Activated CD8-positive, alpha-beta T cell treated with anti-CD3 and anti-CD28 coated beads for 36 hours (primary cell): ENCODE measurements at places on chromosomes 1 and 21. TPM values are rescaled to one million over a fixed set of nuclear protein-coding genes. Genes with fewer than 3 reads are reported as not detected.

DNA sequence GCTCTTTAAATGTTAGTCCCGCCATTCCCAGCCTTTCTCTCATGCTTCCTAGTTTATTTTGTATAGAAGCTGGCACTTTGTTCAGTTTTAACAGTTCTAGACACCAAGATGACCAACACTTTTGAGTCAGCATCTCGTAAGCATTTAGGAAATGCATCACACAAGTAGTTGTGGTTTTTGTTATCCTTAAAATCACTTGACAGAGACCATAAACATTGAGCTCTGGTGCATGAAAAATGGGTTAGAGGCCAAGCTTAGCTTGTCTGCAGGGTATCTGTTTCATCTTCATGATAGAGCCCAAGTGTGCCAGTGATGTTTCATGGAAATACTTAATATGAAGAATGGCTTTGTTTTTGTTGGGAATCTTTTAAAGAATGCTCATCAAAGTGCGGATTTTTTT, 159.7 kb downstream of the DISP1 start:
- H3K4me1 ChIP-seq, result no peaks in the 10 kb centered on the region
- DNase-seq, result no peak
- H3K27ac ChIP-seq, result no peak overlapping the region
- no peak overlapping the region for H3K4me3 ChIP-seq
- H3K27me3 ChIP-seq, result no peaks in the 10 kb centered on the region

DNA sequence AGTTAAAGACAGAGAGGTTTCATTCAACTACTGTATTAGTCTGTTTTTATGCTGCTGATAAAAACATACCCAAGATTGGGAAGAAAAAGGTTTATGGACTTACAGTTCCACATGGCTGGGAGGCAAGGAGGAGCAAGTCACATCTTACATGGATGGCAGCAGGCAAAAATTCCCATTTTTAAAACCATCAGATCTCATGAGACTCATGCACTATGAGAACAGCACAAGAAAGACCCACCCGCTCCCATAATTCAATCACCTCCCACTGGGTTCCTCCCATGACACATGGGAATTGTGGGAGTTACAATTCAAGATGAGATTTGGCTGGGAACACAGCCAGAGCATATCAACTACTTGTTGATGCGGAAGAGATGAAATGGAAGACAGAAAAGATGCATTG, 9.2 kb downstream of the GPR161 start:
- no peak overlapping the region for H3K4me3 ChIP-seq
- H3K36me3 ChIP-seq, result no peaks in the 10 kb centered on the region
- DNase-seq, result no peak
- peaks cover 17% of the 10 kb centered on the region for H3K27me3 ChIP-seq
- H3K4me1 ChIP-seq, result no peaks in the 10 kb centered on the region

The PTPRC gene
- total RNA-seq, result 499 TPM

DNA sequence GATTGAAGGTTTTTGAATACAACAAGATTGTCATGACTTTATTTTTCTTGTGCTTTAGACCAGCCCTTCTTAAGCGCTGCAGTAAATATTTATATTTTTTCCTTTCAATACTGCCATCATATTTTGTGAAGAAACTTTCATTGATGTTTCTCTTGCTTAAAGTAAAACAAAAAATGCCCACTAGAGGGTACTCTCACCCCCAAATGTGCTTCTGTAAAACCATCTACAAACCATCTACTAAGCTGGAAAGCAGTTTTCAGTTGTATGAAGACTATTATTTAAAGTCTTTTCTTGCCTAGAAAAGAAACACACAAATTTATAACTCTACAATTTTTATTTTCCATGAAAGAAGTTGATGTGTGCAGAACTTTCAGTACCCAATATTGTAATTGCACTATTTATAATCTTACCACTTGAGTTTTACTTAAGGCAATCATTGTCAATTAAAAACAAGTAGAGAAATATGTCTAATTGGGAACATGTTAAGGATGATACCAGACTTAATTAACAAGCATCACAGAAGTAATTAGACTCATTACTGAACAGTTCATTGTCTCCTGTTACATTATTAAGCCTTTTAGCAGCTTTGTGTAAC, 10.7 kb downstream of the LEPR start:
- H3K27me3 ChIP-seq, result no peaks in the 10 kb centered on the region
- peaks cover 4% of the 10 kb centered on the region for H3K4me1 ChIP-seq
- peaks cover 10% of the 10 kb centered on the region for H3K36me3 ChIP-seq

DNA sequence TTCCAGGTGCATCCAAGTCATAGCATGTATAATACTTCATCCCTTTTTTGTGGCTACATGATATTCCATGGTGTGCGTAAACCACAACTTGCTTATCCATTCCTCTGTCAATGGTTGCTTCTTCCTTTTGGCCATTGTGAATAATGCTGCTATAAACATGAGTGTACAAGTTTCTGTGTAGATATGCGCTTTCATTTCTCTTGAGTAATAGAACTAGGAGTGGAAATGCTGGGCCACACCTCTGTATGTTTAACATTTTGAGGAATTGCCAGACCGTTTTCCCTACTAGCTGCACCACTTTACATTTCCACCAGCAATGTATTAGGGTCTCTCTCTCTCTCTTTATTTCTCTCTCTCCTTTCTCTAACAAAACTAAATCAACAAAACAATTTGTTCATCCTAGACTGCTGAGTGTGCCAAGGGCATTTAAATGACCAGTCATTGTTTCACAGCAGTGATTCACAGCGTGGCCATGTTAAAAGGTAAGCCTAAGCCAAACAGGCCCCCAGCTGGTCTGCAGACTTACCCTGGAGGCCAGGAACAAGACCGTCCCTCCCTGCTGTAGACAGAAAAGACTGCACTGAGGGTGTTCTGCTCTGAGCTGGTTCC, 53.2 kb upstream of the LYST start:
- H3K27ac ChIP-seq, result no peak overlapping the region
- no peak for DNase-seq
- no peaks in the 10 kb centered on the region for H3K36me3 ChIP-seq

The ADAM30 gene
- total RNA-seq, result not detected

- H3K36me3 ChIP-seq, result no peaks in the 10 kb centered on the region
- no peaks in the 10 kb centered on the region for H3K27me3 ChIP-seq
- DNase-seq, result no peak
Observed at GRCh38 chr1:225746361-225747179, 31.1 kb upstream of the SRP9 start.

The LAD1 gene
- total RNA-seq, result not detected

The PRPF38A gene
- 81.3 TPM for total RNA-seq

- H3K36me3 ChIP-seq, result no peaks in the 10 kb centered on the region
- H3K4me1 ChIP-seq, result no peaks in the 10 kb centered on the region
- no peak overlapping the region for H3K27ac ChIP-seq
- H3K27me3 ChIP-seq, result no peaks in the 10 kb centered on the region
Observed at GRCh38 chr1:151547119-151547899, 7.2 kb downstream of the TUFT1 start.

DNA sequence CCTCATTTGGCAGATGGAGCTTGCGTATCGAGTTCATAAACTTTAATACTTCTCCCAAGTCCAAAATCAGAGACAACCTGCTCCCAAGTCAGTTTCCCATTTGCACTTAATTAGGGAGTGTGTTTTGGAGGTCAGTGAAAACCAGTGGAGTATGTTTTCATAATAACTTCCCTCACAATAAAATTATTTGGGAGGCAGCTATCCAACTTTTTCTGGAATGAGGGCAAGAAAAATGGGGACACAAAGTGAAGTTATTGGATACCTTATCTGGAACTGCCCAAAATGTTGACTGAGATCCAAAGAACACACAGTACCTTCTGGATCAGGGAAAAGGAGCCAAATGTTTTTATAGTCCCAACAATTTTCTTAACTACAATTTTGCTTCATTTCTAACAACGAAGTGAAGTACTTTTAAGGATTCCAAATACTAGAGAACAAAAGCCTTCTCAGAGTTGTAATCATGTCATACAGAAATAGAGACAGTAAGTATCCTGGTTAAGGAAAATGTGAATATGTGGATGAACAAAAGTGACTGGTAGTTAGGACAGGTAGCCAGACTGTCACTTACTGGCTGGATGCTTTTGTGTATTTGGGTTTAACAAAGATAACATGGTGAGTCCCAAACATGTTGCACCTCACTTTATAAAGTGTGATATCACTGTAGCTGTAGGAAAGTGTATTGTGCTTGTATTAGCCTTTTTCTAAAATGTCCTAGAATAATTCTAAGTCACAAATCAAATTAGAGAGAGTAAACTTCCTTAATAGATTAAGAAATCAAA, 325.0 kb downstream of the HLX start:
- H3K27ac ChIP-seq, result no peak overlapping the region

DNA sequence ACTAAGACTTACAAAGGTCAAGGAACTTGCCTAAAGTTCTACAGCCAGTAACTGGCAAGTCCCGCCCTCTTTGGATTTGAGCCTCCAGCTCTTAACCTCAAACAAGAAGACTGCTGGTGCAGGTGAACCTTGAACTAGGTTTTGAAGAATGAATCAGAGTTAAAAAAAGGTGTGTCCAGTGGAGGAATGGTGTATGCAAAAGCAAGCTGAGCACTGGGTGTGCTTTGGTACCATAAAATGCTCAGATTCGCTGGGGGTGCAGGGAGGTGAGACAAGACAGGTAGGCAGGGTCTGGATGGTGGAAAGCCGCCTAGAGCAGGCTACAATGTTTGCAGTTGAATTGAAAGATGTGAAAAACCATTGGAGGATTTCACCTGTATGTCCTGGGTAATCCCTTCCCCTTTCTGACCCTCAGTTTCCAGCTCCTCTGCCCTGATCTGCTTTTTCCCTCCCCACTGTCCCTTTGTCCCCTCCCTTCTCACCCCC, 39.8 kb downstream of the FOXD2 start:
- no peaks in the 10 kb centered on the region for H3K4me1 ChIP-seq
- H3K27ac ChIP-seq, result no peak overlapping the region

The PDZK1IP1 gene
- not detected for total RNA-seq

- DNase-seq, result no peak
- H3K4me1 ChIP-seq, result peaks cover 20% of the 10 kb centered on the region
- no peak overlapping the region for H3K27ac ChIP-seq
Observed at GRCh38 chr1:33008051-33008914, 28.4 kb downstream of the AK2 start.

DNA sequence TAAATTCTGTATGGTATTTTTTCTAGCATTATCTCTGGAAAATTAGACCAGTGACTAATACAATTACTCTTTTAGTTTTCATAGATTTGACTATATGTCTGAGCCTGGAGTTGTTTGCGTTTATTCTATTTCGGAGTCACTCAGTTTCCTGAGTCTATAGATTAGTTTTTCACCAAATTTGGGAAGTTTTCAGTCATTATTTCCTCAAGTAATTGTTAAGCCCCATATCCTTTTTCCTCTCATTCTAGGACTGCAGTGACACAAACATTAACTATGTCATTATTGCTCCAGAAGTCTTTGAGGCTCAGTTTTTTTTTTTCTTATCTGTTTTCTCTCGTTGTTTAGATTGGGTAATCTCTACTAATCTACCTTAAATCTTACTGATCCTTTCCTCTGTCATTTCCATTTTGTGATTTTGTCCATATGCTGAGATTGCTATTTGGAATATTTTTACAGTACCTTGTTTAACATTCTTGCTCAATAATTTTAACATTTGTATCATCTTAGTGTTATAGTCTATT, 886.2 kb downstream of the LTN1 start:
- no peak overlapping the region for H3K4me3 ChIP-seq
- H3K36me3 ChIP-seq, result no peaks in the 10 kb centered on the region
- H3K4me1 ChIP-seq, result no peaks in the 10 kb centered on the region
- no peaks in the 10 kb centered on the region for H3K27me3 ChIP-seq
- DNase-seq, result no peak

DNA sequence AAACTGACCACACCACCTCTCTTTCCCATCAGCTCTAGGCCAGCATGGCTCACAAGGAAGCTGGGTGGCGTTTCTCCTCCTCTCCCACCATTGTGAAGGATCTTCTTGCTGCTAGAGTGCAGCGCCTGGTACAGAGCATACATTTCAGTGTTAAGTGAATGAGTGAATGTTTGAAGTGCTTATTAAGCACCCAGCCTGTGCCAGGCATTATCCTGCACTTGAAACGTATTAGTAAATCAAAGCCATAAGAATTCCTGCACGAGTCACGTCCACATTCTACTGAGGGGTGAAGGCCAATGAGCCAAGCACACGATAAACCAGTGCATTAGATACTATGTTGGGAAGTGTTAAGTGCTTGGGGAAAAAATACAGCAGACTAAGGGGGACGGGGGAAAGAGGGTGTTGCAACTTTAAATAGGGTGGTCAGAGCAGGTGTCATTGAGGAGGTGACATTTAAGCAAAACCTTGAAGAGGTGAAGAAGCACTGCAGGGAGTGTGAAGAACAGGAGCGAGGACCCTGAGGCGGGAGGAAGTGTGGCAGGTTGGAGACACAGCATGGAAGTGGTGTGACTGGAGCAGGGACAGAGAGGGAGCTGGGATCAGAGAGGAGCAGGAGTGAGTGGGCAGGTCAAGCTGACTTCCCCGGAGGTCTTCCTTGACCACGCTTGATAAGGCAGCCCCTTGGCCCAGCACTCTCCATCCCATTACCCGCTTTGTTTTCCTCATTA, 48.5 kb upstream of the LRRN2 start:
- no peaks in the 10 kb centered on the region for H3K4me1 ChIP-seq
- H3K4me3 ChIP-seq, result no peak overlapping the region
- no peaks in the 10 kb centered on the region for H3K36me3 ChIP-seq
- no peak overlapping the region for H3K27ac ChIP-seq
- H3K27me3 ChIP-seq, result peaks cover 4% of the 10 kb centered on the region

- H3K27me3 ChIP-seq, result peaks cover 7% of the 10 kb centered on the region
- no peak for DNase-seq
- H3K36me3 ChIP-seq, result no peaks in the 10 kb centered on the region
- no peak overlapping the region for H3K27ac ChIP-seq
Observed at GRCh38 chr1:7727809-7728471, 43.2 kb upstream of the VAMP3 start.

- peaks cover 38% of the 10 kb centered on the region for H3K36me3 ChIP-seq
- H3K27ac ChIP-seq, result peak overlapping the region; percentile 87
- H3K27me3 ChIP-seq, result no peaks in the 10 kb centered on the region
- no peak overlapping the region for H3K4me3 ChIP-seq
- peaks cover 39% of the 10 kb centered on the region for H3K4me1 ChIP-seq
Observed at GRCh38 chr1:40241362-40241761, 6.4 kb upstream of the TMCO2 start.

- peak; percentile 13 for DNase-seq
- no peak within 1 kb of the TSS for H3K4me3 ChIP-seq
- H3K27me3 ChIP-seq, result peaks cover 43% of the 10 kb centered on the region
- peaks cover 4% of the 10 kb centered on the region for H3K4me1 ChIP-seq
Observed at GRCh38 chr1:241356519-241357365, at the start of gene RGS7. Gene RGS7 (minus strand): TSS chr1:241357205.

GRCh38 chr1:24364975-24365678, 46.0 kb downstream of the GRHL3 start:
- DNase-seq, result peak; percentile 60
- peaks cover 14% of the 10 kb centered on the region for H3K4me1 ChIP-seq
- H3K36me3 ChIP-seq, result no peaks in the 10 kb centered on the region
- H3K4me3 ChIP-seq, result no peak overlapping the region

DNA sequence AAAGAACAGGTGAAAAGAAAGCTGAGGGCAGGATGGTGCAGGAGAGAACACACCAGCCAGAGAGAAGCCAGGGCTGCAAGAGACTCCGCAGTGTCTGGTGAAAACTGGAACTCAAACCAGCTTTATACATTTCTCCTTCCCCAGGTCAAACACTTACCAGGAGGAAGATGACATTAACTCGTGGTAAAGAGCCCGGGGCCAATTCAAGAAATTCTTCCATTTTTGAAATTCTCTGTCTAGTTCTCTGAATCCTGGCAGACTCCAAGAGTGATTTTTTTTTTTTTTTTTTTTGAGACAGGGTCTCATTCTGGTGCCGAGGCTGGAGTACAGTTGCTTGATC, 25.8 kb upstream of the SIPA1L2 start:
- no peak overlapping the region for H3K4me3 ChIP-seq
- H3K27me3 ChIP-seq, result peaks cover 22% of the 10 kb centered on the region
- no peak for DNase-seq
- no peak overlapping the region for H3K27ac ChIP-seq
- H3K36me3 ChIP-seq, result no peaks in the 10 kb centered on the region
- peaks cover 2% of the 10 kb centered on the region for H3K4me1 ChIP-seq
